ENCODE measurements at places on chromosomes 3 and 15.

DNA sequence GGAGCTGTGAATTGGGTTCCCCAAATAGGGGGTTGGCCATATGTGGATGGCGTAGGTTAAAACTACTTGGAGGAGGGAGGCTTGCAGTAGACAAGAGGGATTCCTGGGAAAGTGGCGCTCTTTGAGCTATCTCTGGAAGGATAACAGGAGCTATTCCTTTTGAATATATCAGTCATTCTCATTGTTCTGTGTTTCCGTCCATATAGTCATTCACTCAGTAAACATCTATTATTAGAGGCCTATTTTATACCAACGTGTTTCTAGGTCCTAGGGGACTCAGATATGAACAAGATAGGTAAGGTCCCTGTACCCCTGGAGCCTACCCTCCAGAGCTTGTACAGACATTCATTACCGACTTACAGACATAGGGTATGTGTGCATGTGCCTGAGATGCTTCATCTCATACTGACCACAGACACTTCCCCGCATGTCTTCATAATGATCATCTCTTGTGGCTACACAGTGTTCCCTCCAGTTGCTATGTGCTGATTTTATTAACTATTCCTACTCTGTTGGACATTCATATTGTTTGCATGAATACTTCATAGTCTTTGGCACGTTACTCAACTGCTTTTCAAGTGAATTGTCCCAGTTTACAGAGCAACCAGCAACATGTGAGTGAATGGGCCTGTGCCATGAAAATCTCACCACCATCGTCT lies 55.8 kb upstream of the VILL start:
- no peak for DNase-seq

GRCh38 chr3:172034786-172035685 lies 4.3 kb upstream of the FNDC3B start:
- peak; percentile 65 for DNase-seq

DNA sequence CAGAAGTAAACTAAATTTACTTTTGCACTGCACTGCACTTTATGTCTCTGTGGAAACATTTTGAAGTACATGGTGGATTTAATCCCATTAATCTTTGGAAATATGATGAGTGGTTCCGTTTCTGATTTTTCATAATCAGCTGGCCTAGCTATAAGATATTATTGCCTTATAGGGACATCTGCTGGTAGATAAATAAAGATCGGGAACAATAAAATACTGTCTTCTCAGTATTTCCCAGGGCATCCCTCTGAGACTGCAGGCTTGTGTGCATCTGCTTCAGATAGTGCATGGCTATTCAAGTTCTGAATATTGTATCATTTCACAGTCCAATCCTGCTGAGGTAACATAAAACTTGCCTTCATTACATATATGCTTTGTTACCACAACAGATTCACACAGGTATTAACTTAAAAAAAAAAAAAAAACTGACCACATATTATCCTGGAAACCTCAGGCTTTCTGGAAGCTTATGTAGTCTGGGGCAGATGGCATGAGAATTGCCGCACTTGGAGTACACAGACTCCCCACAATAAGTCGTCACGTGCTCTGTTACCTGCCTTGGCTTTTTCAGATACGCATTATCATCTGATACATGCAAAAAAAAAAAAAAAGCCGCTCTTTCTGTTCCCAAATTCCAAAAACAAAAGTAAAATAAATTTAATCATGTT lies 330.8 kb upstream of the AGTR1 start:
- no peak for DNase-seq

- DNase-seq: no peak
These were observed 35.0 kb upstream of the COLQ start for GRCh38 chr3:15556512-15556911.

DNA sequence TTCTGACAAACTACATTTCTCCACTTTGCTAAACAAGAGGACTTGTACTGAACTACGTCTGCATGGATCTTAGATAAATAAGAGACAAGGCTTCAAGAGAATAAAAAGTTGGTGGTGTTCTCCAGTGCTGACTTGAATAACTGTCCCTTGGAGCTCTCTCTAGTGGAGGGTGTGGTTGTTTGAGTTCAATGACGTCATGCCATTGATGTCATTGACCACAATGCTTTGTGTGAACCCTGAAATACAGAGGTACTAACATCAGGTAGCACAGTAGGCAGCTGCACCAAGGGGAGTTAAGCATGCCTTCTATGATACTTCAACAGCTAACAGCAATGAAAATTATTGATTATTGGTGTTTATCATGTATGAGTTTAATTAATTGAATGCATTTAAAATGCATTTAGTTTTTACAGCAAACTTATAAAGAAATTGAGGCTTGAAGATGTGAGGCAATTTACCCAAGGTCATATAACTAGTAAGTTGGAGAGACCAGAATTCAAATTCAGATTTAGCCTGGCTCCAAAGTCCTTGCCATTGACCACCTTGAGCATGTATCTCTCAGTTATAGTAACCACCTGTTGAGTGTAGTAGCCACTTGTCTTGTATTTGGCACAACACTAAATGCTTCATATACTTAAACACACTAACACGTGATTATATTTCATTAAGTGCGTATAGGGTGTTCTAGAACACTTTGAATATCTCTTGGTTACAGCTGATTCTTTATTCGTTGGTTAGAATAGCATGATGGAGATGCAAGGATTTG lies 126.0 kb upstream of the ANKRD28 start:
- DNase-seq: no peak

DNA sequence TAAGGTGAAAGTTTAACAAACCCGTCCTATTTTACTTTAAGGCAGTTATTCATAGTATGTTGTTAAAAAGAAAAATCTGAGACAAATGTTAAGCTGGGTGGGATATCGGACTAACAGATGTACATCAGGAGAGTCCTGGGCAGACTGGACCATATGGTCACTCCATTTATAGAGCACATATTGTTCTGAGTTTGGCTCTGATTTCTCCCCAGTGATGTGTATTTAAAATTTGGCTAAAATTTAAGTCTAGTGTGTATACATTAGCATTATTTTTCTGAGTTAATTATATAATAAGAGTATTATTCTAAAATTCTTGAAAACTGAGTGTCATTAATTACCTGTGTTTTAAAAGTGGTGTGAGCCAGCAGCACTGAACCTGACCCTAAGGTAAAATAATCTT lies 6.1 kb downstream of the GMPS start:
- no peak for DNase-seq

GRCh38 chr3:169939751-169940150 lies 26.9 kb upstream of the SEC62 start:
- no peak for DNase-seq

DNA sequence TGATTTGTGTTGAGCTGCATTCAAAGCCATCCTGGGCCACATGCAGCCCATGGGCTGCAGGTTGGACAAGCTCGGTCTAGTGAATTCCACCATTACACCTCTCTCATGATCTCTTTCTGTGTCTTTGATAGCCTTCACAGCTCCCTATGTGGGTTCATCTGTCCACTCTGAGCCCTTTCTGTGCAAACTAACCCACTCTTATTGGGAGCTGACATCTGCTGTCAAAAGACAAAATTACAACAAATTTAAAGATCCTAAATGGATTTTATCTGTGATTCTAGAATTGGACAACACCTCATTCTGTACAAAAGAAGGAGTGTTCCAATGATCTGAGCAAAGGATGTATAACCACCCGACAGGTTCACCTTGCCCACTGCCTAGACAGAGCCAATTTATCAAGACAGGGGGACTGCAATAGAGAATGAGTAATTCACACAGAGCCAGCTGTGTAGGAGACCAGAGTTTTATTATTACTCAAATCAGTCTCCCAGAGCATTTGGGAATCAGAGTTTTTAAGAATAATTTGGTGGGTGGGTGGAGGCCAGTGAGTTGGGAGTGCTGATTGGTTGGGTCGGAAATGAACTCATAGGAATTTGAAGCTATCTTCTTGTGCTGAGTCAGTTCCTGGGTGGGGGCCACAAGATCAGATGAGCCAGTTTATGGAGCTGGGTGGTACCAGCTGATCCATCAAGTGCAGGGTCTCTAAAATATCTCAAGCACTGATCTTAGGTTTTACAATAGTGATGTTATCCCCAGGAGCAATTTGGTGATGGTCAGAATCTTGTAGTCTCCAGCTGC lies 2.6 kb upstream of the XYLB start:
- no peak for DNase-seq

- no peak for DNase-seq
These were observed 160.9 kb upstream of the STAC start for GRCh38 chr3:36219398-36219797.

GRCh38 chr3:48927928-48928327 lies 9.3 kb downstream of the ARIH2 start:
- no peak for DNase-seq

DNA sequence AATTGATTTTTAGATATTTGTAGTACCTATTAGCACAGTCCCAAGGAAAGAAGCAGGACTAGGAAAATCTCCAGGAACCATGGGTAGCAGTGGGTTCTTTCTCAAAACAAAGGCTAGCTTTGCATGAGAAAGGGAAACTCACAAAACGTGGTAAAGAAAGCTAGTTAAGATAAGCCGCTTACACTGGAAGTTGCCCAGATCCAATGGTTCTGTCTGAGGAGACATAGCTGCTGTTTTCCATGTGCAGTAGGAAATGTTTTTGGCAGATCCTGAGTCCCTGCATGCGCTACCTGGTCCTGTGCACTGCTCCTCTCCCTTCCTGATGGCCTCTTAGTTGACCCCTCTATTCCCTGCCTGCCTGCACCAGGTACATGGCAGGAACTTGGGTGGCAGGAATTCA lies 60.4 kb downstream of the TFG start:
- no peak for DNase-seq

DNA sequence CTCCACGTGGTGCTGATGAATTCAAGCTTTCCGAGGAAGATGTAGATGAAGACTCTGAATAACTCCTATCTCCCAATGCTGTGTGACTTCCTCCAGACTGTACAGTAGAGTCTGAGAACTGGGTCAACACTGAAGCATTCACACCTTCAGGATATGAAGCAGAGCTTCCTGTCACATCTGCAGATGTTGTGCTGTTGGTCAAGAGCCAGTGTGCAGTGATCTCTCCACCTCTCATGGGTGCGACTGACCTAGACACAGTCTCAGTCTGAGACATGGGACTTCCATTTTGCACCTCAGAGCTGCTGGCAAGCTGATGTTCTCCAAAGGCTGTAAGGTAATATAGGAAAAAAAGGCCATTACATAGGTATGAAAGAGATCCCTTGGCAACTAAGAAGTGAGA lies 36.5 kb downstream of the HEG1 start:
- DNase-seq: no peak

DNA sequence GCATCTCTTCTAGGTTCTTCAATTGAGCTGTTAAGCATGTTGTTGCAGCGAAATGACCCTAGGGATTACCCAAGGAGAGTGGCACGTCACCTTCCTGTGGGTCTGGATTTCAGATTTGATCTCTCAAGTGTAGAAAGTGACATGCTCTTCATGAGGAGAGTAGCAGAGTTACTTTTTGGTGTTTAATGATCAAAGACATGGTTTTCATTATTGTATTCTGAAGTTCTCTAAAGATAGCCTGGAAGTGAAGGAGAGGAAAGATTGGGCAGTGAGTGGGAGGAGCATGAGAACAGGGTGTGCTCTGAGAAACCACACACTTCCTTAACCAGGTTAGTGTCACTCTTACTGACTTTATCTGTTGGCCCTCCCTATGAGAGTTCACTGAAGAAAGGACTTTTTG lies 153.6 kb downstream of the AKAP13 start:
- DNase-seq: no peak

DNA sequence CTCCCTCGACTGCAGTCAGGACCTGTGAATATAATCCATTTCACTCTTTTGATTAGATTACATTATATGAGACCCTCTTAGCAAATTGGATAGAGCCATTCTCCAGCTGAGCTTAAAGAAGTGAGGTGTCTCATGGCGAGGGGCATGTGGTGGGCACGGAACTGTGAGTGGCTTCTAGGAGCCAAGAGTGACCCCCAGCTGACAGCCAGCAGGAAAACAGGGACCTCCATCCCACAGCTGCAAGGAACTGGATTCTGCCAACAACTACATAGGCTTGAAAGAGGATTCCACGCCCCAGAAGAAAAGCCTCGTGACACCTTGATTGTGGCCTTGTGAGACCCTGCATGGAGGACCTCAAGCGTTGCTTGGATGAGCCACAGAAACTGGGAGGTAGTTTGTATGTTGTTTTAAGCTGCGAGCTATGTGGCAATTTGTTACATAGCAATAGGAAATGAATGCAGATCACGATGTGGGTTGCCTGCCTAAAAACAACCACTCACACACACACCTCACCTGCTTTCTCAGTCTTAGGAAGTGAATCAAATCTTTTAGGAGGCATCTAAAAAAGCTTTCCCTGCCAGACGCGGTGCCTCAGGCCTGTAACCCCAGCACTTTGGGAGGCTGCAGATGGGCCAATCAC lies 84.2 kb upstream of the BHLHE40 start:
- DNase-seq: no peak

DNA sequence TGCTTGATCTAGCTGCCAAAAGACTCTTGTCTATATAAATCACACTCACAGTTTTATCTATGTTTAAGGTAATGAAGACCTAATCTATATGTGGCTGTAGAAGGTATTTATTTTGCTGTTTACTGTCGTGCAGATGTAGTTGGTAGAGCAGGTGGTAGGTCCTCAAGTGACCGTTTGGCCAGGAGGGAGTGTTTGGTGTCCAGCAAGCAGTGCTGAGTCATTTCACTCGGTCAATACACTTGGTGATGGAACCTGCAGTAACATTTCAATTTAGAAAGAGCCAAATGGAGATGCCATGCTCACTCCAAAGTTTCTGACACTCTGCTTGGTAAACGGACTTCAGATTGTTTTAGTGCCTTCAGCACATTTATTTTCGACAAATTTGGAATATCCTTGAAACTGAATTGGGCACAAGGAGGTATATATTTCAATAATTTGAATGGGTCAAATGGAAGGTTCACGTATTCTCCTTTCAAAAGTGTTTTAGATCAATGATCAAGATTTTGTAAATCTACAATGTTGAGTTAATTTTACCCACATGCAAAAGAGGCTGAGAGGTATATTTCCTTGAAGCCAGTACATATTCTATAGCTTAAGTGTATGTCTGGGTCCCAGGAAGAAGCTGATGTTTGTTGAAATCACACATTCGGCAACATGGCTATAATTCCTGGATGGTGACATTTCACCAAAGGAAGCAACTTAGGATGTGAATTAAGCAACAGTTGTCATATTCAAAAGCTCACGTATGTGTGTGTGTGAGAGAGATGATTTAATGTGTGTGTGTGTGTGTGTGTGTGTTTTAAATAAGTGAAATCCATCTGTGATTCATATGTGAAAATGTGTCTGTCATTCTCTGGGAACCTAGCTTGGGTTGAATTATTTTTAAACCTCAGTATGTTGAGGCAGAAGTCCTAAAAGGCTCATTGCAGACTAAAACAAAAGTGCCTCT lies 7.7 kb upstream of the CX3CR1 start:
- DNase-seq: no peak

GRCh38 chr15:29631076-29632070 lies 190.9 kb downstream of the TJP1 start:
- DNase-seq: no peak

- DNase-seq: no peak
These were observed 129.0 kb upstream of the PRICKLE2 start for GRCh38 chr3:64354221-64354620.

DNA sequence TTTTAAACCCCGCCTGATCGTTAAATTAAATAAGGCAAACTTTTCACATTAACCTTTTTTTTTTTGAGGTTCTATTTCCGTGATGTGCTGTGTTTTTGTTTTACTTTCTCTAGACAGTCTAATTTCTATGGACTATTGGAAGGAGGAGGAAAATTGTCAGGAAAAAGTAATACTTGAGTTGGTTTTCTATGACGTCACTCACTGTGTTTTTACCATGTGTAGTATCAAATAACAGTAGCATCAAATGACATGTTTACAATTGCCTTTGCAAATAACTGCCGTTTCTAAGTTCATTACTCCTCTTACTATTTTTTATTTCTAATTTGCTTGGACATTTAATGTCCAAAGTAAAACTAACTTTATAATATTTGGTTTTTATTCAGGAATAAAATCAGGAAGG lies 32.3 kb downstream of the MYO1E start:
- no peak for DNase-seq
